Activated CD4-positive, alpha-beta memory T cell treated with anti-CD3 and anti-CD28 coated beads, Interleukin-2, amount 10 ng/mL, durations not matched to agents 7 days and 5 days (primary cell): ENCODE measurements at places on chromosomes 1 and 21. TPM values are rescaled to one million over a fixed set of nuclear protein-coding genes. Genes with fewer than 3 reads are reported as not detected.

Gene SLAMF9
- total RNA-seq: not detected

- no peaks in the 10 kb centered on the region for H3K36me3 ChIP-seq
- no peak for DNase-seq
- no peak overlapping the region for H3K27ac ChIP-seq
- H3K4me1 ChIP-seq: peaks cover 8% of the 10 kb centered on the region
Observed at GRCh38 chr1:116579259-116579875, 8.5 kb upstream of the CD58 start.

DNA sequence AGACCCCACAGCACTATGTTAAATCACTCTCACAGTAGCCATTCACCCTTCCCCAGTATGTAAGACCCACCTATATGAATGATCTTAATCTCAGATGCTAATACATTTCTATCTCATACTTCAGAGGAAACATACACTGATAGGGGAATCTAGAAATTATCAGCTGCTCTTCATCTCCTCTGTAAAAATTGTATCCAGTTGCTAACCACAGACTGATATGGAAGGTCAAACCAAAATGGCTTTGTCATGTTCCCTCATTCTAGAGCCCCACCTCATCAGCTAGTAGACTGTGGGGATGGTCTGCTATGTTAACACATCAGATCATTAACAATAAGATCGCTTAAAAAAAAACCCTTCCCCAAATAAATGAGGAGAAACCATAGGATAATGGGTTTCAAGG is 71.7 kb downstream of the UBR4 start:
- no peak for DNase-seq
- H3K27me3 ChIP-seq: no peaks in the 10 kb centered on the region
- H3K36me3 ChIP-seq: peaks cover 86% of the 10 kb centered on the region
- H3K4me1 ChIP-seq: no peaks in the 10 kb centered on the region
- no peak overlapping the region for H3K4me3 ChIP-seq

GRCh38 chr21:25700741-25701140 is 34.0 kb downstream of the ATP5PF start:
- no peaks in the 10 kb centered on the region for H3K27me3 ChIP-seq
- no peak for DNase-seq
- no peak overlapping the region for H3K27ac ChIP-seq
- H3K36me3 ChIP-seq: no peaks in the 10 kb centered on the region

DNA sequence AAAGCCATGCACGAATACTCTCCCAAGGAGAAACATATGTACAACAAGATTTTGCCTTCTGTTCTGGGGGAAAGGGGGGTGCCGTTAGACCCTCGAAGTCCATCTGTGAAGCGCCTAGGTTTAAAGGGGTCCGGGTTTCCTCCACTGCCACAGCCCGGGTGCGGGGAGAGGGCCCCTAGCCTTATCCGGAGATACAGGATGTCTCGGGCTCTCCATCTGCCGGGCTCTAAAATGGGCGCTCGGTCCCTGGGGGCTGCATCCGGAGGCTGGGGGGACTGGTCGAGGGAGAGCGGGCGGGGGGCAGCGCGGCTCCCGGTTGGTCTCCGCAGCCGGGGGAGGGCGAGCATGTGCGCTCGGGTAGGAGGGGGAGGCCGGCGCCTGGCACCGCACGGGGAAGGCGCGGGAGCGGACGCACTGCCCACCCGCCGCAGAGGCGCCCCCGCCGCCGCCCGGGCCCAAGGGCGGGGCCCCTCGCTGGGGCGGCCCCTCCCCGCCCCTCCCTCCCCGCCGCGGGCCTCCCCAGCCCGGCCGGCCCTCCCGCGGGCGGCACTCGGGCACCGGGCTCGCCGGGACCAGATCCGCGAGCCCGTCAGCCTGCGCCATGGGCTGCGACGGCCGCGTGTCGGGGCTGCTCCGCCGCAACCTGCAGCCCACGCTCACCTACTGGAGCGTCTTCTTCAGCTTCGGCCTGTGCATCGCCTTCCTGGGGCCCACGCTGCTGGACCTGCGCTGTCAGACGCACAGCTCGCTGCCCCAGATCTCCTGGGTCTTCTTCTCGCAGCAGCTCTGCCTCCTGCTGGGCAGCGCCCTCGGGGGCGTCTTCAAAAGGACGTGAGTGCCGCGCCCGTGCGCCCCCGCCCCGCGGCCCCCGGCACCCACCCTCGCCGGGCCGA is 63.1 kb downstream of the ELK4 start:
- H3K27ac ChIP-seq: no peak overlapping the region
- H3K4me1 ChIP-seq: peaks cover 4% of the 10 kb centered on the region
- no peak for DNase-seq
- peaks cover 63% of the 10 kb centered on the region for H3K27me3 ChIP-seq
